Epithelial cell of prostate (primary cell): ENCODE measurements at places on chromosomes 12 and 14.

DNA sequence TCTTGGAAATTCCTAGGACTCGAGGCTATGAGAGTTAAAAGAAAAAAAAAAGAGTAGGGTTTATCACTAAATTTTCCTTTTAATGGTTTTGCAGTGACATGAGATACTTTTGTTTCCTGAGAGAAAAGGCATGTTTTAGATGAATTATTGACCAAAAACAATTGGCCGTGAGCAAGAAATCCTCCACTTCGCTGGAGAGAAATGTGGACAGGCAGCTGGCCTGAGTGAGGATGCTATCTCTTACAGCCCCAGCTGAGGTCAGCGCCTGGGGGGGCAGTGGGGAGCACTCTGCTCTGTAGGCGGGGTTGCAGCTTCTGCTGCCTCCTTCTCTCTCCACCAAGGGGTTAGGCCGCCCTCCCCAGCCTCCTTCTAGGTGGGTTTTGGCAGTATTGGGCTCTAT, 54.7 kb downstream of the PRIMA1 start:
- no peak for DNase-seq

- DNase-seq, result no peak
Observed at GRCh38 chr12:7047306-7047705, 13.2 kb upstream of the C1S start.

DNA sequence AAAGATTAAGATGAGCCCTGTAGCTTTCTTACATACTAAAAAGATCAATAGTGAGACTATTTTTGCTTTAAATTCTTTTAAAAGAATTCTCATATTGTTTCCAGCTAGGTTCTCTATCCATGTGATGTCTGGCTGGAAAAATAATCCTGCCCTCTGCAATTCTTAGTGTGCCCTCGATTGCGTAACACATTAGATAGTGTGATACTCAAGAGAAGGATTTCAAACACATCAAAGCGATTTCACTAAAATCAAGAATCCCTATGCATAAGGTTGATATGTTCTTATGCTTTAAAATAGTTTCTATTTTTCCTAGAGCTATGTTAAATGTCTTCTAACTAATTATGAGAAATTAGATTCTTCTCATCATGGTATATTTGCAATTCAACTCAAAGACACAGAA, 127.3 kb upstream of the PLEKHA5 start:
- no peak for DNase-seq

GRCh38 chr12:7154042-7154441, 23.9 kb downstream of the CLSTN3 start:
- DNase-seq, result no peak

GRCh38 chr12:131834798-131835615, 6.8 kb downstream of the MMP17 start:
- no peak for DNase-seq

GRCh38 chr12:46553911-46554310, 181.3 kb upstream of the SLC38A2 start:
- no peak for DNase-seq

DNA sequence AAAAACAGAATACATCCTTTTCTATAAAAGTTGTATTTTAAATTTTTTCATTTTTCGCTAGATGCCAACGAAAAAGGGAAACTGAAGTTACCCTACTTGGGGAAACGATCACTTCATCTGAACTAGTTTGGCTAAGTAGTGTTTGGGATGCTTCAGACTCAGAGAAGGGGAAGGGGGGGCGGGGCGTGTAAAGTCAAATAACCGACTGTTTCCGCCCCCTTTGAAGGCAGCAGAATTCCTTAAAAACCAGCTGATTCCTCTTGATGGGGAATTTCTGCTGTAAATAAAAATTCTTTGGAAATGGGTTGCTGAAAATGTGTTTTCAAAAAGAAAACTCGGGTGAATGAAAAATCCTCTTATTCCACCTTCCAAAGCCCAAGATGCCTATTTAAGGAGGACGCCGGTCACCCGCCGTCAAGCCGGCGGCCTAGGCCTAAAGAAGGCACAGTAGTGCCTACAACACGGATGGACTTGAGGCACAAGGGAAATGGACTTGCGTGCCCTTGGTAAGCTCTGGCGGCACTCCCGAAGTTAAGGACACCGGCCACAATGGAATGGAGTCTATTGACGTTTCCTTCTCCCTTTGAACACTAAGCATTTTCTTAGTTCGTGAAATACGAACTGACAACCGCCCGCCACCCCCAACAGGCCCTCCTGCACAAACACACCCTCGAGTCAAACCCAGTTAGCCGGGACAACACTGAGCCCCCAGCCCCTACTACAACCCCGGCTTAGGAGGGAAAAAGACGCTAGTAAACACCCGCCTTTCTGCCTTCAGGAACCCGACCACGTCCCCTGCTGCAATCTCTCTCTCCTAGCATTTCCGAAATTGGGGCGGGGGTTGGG, 1.9 kb downstream of the ATXN2 start:
- DNase-seq, result no peak

DNA sequence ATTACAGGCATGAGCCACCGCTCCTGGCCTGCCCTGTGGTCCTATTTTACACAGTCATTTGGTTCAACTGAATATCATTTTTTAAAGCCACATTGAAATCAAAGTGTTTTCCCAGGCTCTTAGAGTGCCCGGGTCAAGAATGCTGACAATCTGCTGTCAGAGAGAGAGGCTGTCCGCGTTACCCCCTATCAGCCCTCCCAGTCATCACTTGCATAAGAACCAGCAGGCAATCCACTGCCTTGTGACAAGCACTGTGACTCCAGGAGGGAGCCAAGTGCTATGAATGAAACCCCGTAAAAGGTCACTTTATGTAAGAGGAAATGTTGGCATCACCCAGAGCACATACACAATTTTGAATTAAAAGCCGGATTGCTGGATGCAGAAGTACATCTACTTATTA, 13.5 kb downstream of the PHLDA1 start:
- no peak for DNase-seq

- DNase-seq, result no peak
Observed at GRCh38 chr12:2117541-2117940, 64.8 kb downstream of the CACNA1C start.

- DNase-seq, result no peak
Observed at GRCh38 chr12:115813256-115813655, 464.2 kb downstream of the MED13L start.

DNA sequence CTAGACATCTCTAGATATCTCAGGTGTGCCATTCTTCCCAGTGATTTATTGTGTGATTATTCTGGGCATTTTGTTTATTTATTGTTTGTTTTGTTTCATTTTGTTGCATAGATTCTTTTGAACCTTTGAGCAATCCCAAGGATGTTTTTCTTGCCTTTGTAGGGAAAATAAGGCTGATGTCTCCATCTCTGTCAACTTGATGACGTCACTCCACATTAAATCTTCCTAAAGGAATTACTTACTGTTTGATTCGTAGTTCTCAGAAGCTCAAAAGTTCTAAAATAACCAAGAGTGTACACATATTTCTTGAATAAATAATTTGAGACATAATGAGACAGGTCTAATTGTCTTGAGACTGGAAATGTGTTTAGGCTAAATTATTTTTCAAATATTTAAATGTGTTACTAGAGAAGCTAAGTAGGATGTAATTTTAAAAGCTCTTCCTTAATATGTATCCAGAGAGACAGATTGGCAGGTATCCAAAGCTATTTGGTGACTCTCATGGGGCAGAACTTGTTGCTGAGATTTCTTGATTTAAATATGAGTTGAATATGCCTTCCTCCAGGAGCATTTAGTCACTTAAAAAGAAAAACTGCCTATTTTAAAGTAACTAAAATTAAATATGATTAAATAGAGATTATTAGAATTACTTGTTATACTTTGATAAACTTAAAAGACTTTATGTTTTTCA, 128.7 kb downstream of the CNTN1 start:
- no peak for DNase-seq

DNA sequence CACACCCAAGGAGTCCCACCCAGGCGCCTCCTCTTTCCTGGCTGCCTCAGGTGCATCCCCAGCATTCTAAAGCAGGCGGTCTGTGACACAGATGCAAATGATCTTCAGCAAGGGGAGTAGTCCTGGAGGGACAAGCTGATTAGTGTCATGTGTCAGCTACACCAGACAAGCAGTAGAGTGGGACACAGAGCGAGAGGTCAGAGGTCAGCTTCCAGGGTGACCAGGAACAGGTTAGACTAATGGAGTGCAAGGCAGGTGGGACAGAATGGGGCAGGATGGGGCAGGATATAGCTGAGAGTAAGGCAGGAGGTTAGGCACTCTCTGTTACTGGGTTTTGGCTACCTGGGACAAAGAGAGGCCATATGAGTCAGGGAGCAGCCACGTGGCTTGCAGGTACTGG, 534.0 kb downstream of the FUT8 start:
- DNase-seq, result no peak

- DNase-seq, result no peak
Observed at GRCh38 chr14:90644882-90645281, 171.3 kb downstream of the TTC7B start.

DNA sequence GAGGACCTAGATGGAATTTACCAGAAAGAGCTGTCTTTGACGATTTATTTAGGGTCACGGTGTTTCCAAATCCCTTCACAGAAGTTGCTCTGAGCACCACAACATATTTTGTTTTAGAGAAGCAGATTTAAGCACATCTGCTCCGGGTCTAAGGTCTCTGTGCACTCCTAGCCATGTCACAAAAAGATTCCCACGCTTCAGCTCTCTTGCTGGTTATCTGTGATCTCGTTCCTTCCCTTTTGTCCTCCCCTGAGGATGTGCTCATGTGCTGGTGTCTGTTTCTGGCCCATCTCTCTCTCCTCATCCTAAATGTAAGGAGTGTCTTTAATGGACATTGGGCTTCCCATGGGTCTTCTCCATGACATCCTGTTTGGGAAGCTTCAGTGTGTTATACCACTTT, 53.7 kb upstream of the GNPNAT1 start:
- DNase-seq, result no peak

- DNase-seq, result peak; percentile 43
Observed at GRCh38 chr14:69077841-69078240, 75.1 kb downstream of the DCAF5 start.

- no peak for DNase-seq
Observed at GRCh38 chr14:50530358-50530757, 2.0 kb downstream of the MAP4K5 start.

DNA sequence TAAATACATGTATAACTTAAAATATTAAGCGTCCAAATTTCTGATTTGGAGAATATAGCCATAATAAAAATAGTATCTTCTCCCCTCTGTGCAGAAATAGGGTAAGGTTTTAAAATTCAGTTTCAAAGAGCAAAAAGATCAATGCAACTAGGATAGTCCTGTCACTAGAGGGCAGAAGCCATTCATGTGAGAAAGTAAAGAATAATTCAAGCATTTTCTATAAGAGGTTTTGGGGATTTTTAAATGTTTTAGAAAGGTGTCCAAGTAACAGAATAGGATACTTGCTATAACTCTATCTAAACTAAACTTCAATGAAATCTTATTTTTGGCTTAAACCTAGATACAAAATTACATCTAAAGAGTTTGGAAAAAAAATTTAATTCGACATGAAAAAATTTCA, 50.3 kb downstream of the ADAMTS20 start:
- no peak for DNase-seq

DNA sequence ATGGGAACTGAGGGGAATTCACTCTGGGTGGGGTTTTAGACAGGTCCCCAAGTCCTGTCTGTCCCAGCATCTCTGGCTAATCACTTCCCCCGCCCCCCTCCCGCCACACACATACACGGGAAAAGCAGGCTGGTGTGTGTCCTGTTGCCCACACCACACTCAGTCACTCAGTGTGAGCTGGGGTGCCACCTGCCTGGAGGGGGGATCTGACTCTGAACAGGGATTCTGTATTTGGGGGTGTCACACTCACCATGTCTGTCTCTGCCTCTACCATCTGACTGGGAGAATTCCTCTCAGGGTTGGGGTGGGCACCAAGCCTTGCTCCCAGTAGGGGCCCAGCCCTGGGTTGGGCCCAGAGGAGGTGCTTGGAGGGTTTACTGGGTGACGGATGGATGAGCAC, 31.1 kb downstream of the SH2B3 start:
- no peak for DNase-seq

- DNase-seq, result peak; percentile 58
Observed at GRCh38 chr14:90795744-90796143, 20.5 kb downstream of the TTC7B start.

DNA sequence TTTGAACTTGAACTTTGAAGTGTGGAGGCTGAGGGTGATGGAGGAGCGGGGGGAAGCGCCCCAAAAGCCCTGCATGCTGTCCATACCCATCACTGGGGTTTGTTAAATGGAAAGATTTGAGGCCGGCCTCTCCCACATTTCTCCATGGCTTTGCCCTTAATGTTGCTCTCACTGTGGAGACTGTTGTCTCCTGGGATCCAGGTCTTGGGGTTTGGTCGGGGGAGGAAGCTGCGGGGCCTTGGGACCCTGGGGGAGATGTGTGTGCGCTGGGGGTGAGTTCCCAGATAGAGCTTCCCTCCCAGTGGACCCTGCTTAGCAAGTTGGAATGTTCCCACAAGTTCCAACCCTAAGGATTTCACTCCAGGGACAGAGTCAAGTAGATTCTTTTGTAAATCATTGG, 28.0 kb upstream of the LRTM2 start:
- no peak for DNase-seq

GRCh38 chr14:91229005-91229382, 15.5 kb downstream of the GPR68 start:
- no peak for DNase-seq

DNA sequence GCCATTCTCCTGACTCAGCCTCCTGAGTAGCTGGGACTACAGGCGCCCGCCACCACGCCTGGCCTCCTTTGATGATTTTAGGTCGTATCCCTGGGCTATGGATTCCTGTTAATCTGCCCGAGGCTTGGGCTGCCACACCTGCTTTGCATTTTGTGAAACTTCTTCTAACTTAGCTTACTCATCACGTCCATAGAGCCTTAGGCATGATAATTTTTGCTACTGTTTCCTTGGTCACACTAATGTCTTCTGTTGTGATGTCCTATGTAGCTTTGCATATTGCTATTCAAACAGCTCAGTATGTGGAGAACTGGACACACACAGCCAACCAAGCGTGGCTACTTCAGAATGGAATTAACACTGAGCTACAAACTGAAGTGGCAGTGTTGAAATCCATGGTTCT, 47.5 kb upstream of the DDX11 start:
- no peak for DNase-seq

DNA sequence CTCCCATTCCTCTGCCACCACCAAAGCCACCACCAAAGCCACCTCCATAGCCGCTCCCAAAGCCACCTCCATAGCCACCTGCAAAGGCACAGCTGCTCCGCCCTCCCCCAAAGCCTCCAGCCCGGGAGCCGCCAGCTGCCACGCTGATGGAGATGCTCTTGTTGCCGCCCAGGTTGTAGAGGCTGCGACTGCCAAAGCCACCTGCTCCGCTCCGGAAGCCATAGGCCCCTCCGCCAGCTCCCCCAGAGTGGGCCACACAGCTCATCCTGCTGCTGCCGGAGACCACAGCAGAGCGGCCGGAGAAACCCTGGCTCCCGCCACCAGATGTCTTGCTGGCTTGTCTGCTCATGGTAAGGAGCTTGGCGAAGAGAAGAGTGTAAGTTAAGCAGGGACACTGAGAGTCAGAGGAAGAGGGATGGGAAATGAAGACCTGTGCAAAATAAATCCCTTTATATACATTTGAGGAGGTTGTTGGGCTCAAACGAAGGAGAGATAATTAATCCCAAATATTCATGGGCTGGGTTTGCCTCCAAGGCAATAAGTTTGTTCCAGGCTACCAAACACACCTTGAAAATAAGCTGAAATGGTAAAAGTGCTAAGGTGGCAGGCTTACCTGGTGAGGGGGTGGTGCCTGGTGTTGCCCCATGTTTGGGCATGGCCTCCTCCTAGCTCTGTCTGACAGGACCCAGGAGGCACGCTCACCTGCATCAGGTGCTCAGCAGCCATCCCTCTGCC, at the start of gene KRT3:
TSS of gene KRT3 (minus strand) at position 424 of the 735 bp plus-strand sequence. CDS start at position 349, 75 bp downstream.
- no peak for DNase-seq
